ENCODE measurements at places on chromosomes 4 and X.
A peak's percentile ranks its signal among the peaks of the same experiment; 100 is the strongest.

- DNase-seq = no peak
Observed at GRCh38 chrX:120200851-120201250, 42.4 kb downstream of the RHOXF2 start.

GRCh38 chr4:110034026-110034393, 121.3 kb downstream of the EGF start:
- DNase-seq = no peak

- DNase-seq = no peak
Observed at GRCh38 chrX:133607419-133608348, 192.4 kb upstream of the GPC4 start.

GRCh38 chrX:135484641-135485289, 35.7 kb upstream of the INTS6L start:
- DNase-seq = peak; percentile 22

DNA sequence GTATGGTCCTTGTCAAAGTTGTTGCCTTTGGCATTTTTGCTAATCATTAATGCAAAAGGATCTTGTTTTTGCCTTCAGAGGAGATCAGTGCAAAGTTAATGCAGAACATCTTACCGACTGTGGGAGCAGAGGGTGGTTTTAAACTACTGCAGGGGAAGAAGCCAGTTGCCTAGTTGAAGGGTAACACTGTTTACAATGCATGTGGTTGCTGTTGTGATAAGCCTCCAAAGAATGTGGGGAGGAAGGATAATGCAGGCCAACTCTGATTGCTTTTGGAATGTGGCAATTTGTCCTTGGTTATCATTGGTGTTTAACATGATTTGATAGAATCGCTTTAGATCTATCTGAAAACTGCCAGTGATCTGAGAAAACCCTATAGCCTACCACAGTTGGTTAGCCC, 204.3 kb upstream of the TLL1 start:
- no peak for DNase-seq

- no peak for DNase-seq
Observed at GRCh38 chr4:26101011-26101410, 187.0 kb downstream of the SMIM20 start.

GRCh38 chr4:48275247-48275646, 5.6 kb upstream of the TEC start:
- no peak for DNase-seq

DNA sequence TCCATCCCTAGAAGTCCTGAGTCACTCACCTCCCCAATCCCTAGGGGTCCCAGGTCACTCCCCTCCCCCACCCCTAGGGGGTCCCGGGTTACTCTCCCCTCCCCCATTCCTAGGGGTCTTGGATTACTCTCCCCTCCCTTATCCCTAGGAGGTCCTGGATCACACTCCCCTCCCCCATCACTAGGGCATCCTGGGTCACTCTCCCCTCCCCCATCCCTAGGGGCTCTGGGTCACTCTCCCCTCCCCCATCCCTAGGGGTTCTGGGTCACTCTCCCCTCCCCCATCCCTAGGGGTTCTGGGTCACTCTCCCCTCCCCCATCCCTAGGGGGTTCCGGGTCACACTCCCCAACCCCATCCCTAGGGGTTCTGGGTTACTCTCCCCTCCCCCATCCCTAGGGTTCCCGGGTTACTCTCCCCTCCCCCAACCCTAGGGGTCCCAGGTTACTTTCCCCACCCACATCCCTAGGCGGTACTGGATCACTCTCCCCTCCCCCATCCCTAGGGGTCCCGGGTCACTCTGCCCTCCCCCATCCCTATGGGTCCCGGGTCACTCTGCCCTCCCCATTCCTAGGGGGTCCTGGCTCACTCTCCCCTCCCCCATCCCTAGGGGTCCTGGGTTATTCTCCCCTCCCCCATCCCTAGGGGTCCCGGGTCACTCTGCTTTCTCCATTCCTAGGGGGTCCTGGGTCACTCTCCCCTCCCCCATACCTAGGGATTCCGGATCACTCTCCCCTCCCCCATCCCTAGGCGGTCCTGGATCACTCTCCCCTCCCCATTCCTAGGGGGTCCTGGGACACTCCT, 2.1 kb downstream of the ASMTL start:
- no peak for DNase-seq

DNA sequence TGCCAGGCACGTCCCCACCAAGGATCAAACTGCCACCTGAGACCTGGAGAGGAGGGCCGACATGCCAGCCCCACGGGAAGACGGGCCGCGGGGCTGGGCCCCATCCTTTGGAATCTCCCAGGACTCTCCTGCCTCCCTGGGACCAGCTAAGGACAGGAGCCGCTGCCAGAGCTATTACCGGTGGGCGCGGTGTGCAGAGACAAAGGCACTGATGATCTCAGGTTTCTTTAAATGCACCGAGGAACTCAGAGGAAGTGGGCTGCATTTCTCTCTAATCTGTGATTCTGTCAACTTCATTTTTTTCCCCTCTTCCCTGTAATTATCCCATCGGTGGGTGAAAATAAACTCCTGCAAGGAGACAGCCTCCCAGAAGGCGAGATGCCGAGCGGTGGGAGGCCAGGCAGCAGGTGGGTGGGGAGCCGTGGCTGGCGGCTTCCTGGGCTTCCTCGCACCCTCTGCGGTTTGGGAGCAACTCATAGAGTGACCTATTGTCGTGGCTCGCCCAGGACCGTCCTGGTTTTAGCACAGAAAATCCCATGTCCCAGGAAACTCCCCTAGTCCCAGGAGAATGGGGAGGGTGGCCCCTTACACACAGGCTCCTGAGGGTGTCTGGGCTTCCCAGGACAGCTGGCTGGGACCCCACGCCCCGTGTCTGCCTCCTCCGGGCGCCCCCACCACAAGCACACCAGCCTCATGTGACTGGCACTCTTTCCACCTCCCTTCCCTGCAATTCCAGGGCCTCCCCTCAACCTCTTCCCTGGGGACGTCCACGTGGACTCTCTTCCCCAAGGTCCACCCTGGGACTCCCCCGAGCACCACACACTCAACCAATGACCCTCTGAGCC, 62.3 kb upstream of the ADRA2C start:
- DNase-seq = peak; percentile 20

GRCh38 chr4:1325176-1325480, 21.9 kb upstream of the UVSSA start:
- no peak for DNase-seq

- no peak for DNase-seq
Observed at GRCh38 chr4:85600501-85600900, 125.6 kb downstream of the ARHGAP24 start.

DNA sequence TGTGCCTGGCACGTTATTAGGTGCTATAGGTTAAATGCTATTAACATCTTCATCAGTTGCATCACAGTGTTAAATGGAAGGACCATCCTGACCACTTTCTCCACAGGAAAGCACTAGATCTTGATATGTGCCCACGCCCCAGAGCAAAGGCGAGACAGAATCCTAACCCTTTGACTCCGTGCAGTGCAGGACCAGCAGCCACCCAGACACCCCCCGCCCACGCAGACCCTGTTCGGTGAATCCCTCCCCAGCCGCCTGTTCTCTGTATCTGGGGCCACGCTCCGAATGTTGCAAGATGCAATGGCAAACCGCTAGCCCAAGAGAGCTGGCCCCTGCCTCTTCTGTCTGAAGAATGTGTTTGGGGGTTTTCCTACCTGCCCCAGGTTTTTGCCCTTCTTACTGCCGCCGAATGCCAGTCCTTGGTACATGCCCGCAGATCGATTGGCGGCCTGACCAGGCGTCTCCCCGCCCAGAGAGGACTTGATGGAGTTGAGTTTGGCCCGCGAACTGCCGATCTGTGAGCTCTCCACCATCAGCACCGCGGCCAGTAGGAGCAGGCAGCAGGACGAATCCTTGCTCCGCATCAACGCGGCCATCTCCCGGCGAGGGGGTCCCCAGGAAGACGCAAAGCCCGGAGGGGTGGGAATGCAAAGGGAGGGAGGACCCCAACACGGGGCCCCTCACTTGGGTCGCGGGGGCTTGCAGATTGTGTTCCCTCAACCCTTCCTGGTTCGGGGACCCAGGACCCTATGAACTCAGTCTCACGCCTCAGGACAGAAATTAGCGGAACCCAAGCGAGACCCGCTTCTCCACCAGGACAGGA, 906 bp downstream of the DKK2 start:
- no peak for DNase-seq

DNA sequence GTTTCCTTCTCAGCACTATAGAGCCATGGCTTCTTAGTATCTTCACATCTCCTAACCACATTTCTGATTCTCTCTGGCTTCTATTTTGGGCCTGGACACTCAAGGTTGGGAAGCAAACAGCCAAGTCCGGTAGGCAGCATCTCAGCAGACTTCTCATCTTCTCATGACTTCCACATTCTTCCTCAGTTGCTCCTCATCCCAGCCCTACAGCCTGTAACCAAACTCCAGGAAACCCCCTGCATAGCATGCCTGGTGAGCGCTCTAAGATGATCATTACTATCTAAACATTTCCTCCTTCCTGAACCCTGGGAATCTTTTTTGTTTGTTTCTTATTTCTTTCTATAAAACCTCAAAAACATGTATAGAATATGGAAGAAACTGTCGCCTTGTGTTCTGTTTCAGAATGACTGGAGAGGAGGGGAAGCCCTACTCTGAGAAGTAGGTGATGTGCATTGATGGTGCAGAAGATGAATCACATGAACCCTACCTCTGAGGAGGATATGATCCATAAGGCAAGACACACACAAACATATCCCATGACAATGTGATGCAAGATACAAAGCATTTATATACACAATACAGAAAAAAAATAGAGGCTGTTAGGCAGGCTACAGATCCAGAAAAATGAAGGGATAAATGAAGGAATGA, 219.8 kb upstream of the GYPA start:
- no peak for DNase-seq

DNA sequence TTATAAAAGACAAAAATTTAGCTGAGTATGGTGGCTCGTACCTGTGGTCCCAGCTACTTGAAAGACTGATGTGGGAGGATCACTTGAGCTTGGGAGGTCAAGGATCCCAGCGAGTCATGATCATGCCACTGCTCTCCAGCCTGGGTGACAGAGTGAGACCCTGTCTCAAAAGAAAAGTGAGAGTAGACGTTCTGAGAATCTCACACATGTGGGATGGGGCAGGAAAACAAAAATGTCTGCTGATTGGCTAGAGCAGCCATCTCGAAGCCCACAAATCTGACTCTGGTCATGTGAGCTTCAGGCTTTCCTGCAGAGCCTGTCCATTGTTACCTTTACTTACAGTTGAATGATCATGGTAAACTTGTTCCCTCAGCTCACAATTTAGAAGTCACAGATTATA, 23.1 kb upstream of the SLC9A7 start:
- DNase-seq = no peak

GRCh38 chrX:335758-336155, 17.2 kb upstream of the GTPBP6 start:
- no peak for DNase-seq

DNA sequence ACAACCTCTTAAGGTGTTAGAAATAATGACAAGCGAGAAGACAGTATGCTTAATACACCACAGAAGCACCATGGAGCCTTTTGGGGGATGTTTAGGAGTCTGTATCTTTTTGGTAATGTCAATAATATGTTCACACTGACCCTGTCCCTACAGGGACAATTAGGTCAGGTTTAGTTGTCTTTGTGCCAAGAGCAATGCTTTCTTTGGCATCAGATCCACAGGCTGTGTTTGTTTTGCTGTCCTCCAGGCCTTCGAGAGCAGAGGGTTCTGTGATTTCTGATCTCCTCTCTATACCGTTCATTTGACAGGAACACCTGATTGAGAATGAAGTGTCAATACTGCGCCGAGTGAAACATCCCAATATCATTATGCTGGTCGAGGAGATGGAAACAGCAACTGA, 153.8 kb downstream of the DCLK2 start:
- DNase-seq = no peak

DNA sequence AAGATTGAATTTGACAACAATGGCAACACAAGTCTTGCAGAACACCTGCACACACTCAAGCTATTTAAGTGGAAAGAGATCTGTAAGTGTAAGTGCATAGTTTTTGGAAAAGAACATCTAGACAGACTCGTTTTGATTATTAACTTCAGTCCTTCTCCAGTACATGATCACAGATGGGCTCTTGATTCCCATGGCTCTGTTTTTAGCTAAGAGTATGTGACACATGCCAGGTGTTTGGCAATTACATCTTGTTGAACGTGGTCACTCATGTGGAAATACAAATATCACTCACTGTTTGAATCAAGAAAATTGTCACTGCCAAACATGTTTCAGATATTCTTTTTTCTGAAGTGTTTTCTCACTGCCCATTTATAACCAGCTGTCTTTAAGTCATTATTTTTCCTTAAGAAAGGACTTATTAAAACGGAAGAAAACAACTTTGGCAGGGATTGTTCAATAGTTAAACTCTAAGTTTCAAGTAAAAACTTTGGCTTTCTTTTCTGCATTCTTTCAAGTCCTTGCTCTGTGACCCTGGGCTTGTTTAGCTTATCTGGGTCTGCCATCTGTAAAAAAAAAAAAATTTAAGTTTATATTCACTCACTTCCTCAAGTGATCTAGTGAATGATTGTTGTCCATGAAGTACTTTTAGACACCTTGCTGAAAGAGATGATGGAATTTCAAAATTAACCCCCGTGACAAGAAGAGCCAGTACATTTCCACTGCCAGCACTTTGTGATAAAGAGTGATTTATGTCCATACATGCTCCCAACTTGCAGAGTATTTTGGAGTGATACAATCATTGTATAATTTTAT, 125.4 kb downstream of the ATXN3L start:
- peak; percentile 50 for DNase-seq

- DNase-seq = no peak
Observed at GRCh38 chr4:82866706-82867385, 24.1 kb downstream of the SEC31A start.

DNA sequence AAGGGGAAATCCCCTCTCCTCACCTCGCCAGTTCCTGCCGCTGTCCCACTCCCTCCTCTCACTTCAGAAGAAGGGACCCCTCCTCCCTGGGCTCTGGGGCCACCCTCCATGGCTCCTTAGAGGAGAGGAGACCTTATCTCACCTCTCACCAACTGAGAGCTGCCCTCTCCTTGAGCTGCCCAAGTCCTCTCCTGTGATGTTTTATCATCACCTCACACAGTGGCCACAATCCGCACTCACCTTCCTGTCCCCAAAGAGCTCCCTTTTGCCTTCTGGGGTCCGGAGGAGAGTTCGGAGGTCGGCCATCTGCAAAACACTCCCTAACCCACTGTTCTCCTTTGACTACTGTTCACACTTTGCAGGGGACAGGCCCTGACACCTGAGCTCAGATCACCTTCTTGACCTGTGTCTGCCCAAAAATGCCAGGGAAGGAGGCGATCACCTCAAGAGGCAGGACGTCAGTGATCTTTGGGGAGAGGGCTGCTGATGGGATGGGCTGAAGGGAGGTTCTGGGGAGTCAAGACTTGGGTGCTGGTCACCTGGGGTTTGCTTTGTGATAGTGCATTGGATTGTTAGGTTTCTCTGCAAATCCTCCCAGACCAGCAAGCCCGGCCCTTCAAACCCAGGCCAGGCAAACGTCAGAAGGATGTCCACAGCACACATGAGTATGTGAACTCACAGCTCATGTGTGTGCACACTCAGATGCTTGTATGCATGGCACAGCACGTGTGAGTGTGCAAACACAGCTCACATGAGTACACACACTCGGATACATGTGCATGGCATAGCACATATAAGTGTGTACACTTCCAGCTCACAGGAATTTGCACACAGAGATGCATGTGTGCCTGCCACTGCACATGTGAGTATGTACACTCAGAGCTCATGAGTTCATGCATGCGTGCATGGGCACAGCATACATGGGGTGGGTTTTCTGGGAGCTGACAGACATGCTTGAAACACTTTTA, 41.8 kb downstream of the HTRA3 start:
- no peak for DNase-seq

All from NCI-H2227 treated with DMSO at 0.1 percent for 48 hours (cell line).